Left lung (tissue), 14 donors: ENCODE measurements at places on chromosomes 3 and 15. TPM values are rescaled to one million over a fixed set of nuclear protein-coding genes. Genes with fewer than 3 reads are reported as not detected.
A peak's percentile ranks its signal among the peaks of the same experiment; 100 is the strongest.

CYP1A2 gene
- total RNA-seq, result 0.15 TPM

EPB42 gene
- total RNA-seq, result not detected

GRCh38 chr3:46470831-46471230, 6.1 kb upstream of the LTF start:
- H3K27me3 ChIP-seq, result no peaks in the 10 kb centered on the region
- no peak for DNase-seq
- H3K4me1 ChIP-seq, result no peaks in the 10 kb centered on the region
- no peak overlapping the region for H3K4me3 ChIP-seq

GRCh38 chr3:111943533-111943932, 35.3 kb upstream of the ABHD10 start:
- H3K27ac ChIP-seq, result no peak overlapping the region
- no peak overlapping the region for H3K4me3 ChIP-seq
- H3K4me1 ChIP-seq, result no peaks in the 10 kb centered on the region
- no peaks in the 10 kb centered on the region for H3K36me3 ChIP-seq
- no peaks in the 10 kb centered on the region for H3K27me3 ChIP-seq

- no peak overlapping the region for H3K27ac ChIP-seq
- peaks cover 9% of the 10 kb centered on the region for H3K27me3 ChIP-seq
- no peak overlapping the region for H3K4me3 ChIP-seq
- no peak for DNase-seq
These were observed 42.5 kb downstream of the ATP2B2 start for GRCh38 chr3:10462641-10463532.

- peaks cover 44% of the 10 kb centered on the region for H3K4me1 ChIP-seq
- no peaks in the 10 kb centered on the region for H3K36me3 ChIP-seq
- H3K27ac ChIP-seq, result peak overlapping the region; percentile 87
- H3K27me3 ChIP-seq, result no peaks in the 10 kb centered on the region
- H3K4me3 ChIP-seq, result peak overlapping the region; percentile 90
These were observed 1.1 kb downstream of the PDIA5 start for GRCh38 chr3:123067689-123068600.

DNA sequence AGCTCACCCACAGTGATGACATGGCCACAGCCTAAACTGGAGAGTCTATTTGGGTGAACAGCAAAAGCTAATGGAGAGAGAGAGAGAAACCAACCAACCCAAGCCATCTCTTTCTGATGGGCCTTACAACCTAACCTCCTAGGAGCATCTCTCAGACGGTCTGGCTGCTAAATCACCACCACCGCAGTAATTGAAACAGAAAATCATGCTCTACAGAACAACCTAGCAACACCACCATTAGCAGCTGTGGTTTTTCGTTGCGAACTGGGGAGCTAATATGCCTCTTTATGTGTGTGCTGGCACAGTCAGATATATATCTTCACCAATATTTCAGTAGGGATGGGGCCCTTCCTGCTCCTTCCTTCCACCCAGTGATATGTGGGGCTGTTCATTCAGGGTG, 166.9 kb upstream of the PROK2 start:
- no peak overlapping the region for H3K27ac ChIP-seq
- no peaks in the 10 kb centered on the region for H3K27me3 ChIP-seq
- no peaks in the 10 kb centered on the region for H3K36me3 ChIP-seq
- H3K4me1 ChIP-seq, result no peaks in the 10 kb centered on the region
- no peak overlapping the region for H3K4me3 ChIP-seq

DNA sequence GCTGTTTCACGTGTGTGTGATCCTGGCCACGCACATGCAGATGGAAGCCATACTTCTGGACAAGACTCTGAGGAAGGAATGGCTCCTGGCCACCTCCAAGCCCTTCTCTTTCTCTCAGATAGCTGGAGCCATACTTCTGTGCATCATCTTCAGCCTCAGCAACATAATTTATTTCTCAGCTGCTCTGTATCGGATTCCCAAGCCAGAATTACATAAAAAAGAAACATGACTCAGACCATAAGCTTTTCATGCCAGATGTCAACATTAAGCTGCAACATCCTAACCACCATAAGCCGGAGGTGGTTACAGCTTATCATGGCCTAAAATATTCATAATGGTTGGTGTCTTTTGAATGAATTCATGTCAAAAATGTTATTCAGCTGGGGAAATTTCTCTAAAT, 10.6 kb upstream of the KIF23 start:
- no peak overlapping the region for H3K27ac ChIP-seq
- DNase-seq, result no peak
- H3K27me3 ChIP-seq, result no peaks in the 10 kb centered on the region
- H3K36me3 ChIP-seq, result no peaks in the 10 kb centered on the region
- no peaks in the 10 kb centered on the region for H3K4me1 ChIP-seq

- no peak for DNase-seq
- H3K36me3 ChIP-seq, result no peaks in the 10 kb centered on the region
- no peaks in the 10 kb centered on the region for H3K27me3 ChIP-seq
- peak overlapping the region; percentile 61 for H3K27ac ChIP-seq
- peaks cover 14% of the 10 kb centered on the region for H3K4me1 ChIP-seq
These were observed 129.6 kb downstream of the CHSY1 start for GRCh38 chr15:101122266-101122665.
